Stimulated activated CD8-positive, alpha-beta memory T cell treated with anti-CD3 and anti-CD28 coated beads, Interleukin-15, amount 100 ng/mL, for 4 hours (primary cell): ENCODE measurements at places on chromosomes 1 and 21.
A peak's percentile ranks its signal among the peaks of the same experiment; 100 is the strongest.

GRCh38 chr1:230293390-230293700 lies 132.8 kb downstream of the PGBD5 start:
- no peak for DNase-seq

DNA sequence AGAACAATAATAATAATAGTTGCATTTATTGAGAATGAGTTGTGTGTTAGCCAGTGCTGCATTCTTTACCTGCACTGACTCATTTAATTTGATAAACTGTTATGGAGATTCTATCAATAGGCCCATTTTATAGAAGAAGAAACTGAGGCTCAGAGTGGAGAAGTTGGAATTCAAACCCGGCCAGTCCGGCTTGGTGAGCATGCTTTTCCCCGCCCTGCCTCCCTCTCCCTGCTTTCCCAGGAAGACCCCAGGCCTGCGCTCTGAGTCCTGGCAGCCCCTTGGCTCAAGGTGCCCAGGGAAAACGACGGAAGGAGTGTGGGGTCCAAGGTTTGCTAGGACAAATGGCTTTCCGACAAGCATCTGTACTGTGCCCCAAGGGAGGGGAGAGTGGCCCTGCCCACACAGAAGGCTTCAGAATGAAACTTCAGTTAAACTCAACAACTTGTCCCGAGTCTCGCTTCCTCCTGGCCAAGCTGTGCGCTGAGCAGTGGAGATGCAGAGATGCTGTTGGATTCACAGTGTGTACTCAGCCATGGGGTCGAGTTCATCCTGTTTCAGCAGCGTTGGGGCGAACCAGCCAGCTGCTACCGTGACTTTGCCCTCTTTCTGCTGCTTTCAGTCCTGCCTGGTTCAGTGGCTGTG lies 23.3 kb upstream of the PADI6 start:
- DNase-seq: no peak

DNA sequence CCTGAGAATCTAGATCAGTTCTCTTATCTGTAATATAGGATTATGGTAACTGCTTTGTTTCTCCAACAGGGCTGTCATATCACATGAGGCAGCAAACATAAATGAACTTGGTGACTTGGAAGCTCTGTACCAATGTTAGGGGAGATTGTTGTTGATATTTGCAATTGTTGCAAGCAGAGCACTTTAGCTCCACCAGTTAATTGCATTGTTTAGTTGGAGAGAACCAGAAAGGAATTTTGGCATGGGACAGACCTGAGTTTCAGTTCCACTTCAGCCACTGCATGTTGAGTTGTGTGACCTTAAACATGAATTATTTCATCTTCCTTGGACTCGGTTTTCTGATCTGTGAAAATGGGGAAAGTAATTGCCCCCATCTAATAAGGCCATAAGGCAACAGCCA lies 142.3 kb upstream of the JUN start:
- no peak for DNase-seq

DNA sequence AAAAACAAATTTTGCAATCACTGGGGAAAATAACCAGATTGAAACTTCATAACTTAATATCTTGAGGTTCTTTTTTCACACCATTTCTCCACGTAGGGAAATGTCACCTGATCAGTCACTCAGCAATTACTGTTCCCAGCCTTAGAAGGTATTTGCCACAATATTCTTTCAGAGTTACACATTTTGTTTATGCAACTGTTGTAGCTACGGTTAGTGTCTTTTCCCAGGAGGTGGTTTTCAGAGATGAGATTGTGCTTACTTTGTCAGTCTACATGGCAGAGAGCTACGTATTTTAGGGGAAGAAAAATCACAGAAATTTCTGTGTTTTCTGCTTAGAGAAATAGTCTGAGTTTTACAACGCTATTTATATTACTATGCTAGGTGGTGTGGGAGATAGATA lies 792.8 kb upstream of the B3GALT2 start:
- no peak for DNase-seq

DNA sequence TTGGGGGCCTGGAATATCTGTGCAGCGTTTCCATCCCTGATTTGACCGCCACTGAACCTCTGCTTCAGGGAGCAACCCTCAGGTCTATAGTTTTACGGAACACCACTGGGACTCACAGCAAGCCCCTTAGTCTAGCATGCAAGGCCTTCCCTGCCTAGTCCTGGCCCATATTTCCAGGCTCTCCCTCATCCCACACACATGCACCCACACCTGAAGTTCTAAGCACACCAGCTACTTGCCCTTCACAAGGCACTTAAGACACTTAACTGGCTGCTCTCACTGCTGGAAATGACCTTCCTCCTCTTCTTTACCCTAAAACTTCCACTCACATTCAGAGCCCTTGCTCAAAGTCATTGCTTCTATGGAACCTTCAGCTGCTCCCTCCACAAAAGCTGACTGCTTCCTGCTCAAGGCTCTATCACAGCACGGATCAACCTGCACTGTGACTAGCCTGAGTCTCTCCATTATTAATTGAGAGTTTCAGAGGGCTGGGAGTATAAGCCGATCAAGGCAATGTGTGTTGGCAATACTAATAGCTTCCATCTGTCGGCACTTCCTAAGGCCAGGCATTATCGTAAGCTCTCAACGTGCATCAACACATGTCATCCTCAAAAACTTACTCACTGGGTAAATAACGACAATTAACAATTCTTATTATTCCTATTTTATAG lies 84.3 kb downstream of the RRAGC start:
- no peak for DNase-seq

DNA sequence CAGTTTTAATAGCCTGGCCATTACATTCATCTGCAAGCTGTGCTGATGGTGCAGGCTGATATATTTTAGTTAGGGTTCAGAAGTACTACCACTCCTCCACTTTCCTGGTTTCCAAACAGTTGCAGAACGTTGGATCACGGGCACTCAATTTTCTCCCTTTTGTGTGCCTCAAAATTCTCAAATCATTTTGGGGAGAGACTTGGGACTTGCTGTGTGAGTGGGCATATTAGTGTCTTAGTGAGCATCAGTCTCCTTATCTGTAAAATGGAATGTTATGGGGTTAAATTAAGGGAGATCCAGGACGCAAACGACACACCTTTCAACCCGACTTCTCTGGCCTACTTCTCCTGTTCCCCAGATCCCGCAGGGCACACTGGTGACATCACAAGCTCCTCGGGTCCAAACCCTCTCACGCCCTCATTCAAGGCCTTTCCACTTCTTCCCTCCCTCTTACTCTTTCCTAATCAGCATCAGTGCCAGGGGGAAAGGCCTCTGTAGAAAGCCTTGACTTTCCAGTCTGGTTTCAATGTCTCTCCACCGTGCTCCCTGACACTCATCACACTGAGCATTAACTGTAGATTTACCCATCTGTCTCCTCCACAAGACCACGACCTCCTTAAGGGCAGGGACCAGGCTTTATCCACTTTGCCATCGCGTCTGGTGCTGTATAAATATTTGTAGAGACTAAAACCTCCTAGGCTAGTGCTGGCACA lies 1.2 kb downstream of the PIGP start:
- no peak for DNase-seq

GRCh38 chr21:45872471-45872870 lies 109.1 kb upstream of the COL6A1 start:
- DNase-seq: no peak

DNA sequence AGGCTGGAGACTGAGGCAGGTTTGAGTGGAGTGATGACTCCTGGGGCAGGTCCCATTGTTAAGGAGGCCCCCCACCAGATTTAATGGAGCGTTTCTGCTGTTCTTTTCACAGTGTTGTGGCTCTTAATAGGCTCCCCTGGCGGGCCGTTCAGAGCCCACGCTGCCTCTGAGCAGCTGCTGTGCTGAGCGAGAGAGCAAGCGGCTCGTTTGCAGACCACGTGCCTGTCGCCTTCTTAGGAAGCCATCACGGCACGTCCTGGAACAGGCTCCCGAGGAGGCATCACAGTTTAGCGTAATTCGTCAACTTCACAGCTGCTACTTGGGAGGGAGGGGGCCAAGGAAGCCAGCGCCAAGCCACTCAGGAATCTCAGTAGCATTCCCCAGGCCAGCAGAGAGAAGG lies 70.5 kb upstream of the CTTNBP2NL start:
- no peak for DNase-seq

DNA sequence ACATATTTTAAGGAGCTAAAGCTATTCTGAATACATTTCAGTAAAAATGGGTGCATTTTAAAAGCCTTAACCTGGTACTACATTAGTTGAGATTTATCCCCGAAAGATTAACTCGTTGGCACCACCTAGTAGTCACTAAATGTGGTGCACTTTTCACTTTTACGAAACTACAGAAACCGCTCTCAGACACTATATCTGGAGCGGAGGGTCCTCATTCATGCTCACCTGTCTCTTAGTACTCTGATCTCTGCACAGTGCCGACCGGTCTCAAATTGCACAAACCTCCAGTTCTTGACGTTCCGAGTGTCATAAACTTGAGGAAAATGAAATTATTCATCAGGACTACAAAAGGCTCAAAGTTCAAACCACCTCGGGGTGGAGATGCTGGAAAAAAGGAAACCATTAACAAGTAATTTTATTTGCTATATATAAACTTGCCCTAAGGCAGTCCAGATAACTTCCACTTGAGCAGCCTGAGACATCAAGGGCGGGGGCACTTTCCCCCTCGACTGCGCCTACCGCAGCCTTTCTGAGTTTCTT lies 722 bp downstream of the LZIC start:
- DNase-seq: peak; percentile 1

DNA sequence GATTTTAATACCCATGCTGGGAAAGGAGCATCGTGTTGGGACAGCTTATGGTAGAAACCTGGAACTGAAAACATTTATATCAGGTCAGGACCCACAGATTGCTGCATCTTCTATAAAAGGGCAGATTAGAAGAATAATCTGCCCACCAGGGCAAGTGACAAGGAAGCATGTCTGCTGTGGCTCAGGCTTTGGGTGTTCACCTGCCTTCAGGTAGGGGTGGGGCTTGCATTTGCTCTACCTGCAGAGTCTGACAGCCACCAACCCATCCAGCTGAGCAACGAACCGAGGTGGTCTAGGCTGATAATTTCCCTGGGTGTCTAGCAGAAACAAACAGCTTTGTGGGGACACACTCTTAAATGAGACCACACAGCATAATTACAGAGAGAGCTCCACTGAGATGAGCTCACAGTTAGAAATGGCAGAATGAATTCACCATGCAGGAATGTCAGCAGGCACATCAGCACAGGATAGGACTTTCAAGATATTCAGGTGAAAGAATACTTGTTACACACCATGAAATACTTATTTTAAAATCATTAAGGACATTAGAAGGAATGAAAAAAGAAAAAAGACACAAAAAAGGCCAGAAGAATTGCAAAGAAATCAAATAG lies 36.1 kb upstream of the B3GALT5 start:
- DNase-seq: no peak

- no peak for DNase-seq
Observed at GRCh38 chr1:81155131-81155530, 645.6 kb upstream of the ADGRL2 start.

DNA sequence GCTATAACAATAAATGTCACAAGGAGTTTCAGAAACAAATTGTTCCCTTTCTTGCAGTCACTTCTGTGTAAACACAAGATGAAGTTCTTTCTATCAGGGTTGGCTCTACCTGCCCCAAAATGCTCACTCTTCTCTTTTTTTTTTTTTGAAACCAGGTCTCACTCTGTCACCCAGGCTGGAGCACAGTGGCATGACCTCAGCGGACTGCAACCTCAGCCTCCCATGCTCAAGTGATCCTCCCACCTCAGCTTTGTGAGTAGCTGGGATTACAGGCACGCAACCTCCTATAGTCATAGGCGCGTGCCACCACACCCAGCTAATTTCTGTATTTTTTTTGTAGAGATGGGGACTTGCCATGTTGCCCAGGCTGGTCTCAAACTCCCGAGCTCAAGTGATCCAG lies 10.5 kb upstream of the CTNNBIP1 start:
- no peak for DNase-seq

DNA sequence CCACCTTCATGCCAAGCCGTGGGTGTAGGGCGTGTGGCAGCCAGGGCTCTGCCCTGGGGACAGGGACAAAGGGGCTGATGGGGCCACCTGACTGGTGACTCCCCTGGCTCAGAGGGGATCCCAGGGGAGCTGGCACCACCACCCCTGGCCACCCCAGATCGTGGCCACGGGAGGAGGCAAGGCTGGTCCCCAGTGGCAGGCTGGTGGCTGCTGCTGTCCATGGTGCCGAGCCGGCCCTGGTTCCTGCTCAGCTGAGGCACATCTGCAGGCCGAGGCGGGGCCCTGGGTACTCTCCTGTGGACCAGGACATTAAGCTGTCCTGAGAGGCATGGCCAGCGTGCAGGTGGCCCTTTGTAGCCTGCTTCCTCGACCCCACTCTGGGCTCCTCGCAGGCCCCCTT lies 6.5 kb downstream of the PLCH2 start:
- DNase-seq: no peak

DNA sequence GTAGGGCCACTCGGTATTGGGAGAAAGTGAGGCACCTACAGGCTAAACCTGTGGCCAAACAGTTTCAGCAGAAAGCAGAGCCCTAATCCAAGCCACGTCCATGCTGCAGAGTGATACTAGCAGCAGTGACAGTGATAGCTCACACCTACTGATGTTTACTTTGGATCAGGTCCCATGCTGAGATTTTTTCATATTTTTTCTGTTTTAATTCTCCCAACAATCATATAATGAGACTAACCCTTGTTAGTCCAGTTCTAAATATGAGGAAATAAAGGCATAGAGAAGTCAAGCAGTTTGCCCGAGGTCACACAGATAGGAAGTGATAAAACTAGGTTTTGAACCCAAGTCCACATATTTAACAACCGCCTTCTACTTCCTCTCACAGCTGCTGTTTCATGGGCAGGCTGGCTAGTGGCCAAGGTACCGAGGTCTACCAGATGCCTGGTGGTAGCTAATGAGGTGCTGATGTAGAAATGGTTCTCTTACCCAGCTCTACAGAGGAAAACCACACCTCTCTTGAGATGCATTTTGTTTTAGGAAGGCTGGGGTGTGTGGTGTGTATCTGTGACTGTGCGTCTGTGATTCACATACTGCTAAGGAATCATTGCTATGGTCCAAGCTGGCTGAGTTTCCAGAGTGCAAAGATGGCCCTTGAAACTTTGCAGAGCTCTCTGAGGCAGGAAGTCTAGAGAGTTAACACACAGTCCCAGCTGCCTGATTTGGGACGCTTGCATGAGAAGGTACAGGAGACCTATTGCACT lies 80.3 kb upstream of the ARTN start:
- no peak for DNase-seq

GRCh38 chr1:50332941-50333594 lies 90.2 kb downstream of the DMRTA2 start:
- no peak for DNase-seq

DNA sequence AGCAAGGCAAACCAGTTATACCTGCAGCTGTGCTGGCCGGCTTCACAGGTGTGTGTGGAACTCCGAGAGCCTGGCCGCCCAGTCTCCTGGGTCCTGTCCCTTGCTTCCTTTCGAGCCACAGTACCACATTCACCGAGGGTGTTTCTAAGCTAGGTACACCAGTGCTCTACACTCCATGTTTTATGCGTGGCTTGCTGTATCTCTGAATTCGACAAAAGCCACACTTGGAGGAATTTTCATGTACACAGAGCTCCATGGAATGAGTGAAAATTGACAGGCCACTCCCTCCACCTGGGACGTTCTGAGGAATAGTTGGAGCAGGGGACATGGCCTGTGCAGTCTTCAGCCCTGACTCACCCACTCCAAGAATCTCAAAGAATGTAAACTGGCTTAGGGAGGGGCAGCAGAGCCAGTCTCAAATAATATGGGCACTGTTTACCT lies 14.0 kb downstream of the ETS2 start:
- no peak for DNase-seq

GRCh38 chr1:41041614-41042270 lies 20.2 kb upstream of the SLFNL1 start:
- no peak for DNase-seq

GRCh38 chr1:226457307-226457712 lies 49.4 kb upstream of the PARP1 start:
- DNase-seq: no peak
